ENCODE measurements at places on chromosomes 12 and 14.

- no peak for DNase-seq
Observed at GRCh38 chr12:49055092-49055491, 5.5 kb downstream of the KMT2D start.

DNA sequence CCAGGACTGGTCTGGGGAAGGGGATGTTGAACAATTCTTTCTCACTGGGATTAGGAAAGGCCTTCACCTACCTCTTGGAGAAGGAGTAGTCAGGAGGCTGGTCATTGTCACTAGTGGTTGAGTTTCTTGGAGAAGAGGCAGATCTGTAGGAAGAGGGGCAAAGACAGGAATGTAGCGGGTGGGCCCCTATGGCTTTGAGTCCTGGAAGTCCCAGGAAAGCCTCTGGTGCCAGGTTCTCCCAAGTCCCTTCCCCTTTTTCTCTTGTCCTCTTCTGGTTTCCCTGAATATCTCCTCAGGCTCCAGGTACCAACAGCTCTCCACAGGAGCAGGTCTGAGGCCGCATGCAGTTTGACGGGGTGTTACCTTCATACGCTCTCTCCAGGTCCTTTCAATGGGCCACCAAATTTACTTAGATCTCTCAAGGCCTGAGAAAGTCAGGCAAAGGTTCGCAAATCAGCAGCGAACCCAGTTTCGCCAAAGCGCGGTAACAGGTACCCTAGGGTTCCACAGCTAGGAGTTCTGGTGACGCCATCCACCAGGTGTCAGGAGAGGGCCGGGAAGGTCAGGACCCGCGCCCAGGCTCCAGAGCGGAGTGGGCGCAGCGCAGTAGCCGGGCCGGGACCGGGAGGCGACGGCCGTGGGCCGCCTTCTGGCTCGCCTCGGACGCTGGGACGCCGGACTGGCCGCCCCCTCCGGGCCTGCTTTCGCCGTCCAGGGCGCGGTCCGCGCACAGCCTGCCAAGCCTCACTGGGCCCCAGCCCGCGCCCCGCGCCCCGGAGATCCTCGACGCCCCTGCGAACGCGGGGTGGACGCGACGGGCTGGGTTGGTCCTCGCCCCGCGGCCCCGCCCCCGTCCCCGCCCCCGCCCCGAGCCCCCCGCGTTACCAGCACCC is 795 bp downstream of the SMAGP start:
- peak; percentile 69 for DNase-seq

- DNase-seq = no peak
Observed at GRCh38 chr14:96629558-96630222, 127.5 kb downstream of the PAPOLA start.

GRCh38 chr12:119505001-119505400 is 88.6 kb upstream of the TMEM233 start:
- DNase-seq = no peak

DNA sequence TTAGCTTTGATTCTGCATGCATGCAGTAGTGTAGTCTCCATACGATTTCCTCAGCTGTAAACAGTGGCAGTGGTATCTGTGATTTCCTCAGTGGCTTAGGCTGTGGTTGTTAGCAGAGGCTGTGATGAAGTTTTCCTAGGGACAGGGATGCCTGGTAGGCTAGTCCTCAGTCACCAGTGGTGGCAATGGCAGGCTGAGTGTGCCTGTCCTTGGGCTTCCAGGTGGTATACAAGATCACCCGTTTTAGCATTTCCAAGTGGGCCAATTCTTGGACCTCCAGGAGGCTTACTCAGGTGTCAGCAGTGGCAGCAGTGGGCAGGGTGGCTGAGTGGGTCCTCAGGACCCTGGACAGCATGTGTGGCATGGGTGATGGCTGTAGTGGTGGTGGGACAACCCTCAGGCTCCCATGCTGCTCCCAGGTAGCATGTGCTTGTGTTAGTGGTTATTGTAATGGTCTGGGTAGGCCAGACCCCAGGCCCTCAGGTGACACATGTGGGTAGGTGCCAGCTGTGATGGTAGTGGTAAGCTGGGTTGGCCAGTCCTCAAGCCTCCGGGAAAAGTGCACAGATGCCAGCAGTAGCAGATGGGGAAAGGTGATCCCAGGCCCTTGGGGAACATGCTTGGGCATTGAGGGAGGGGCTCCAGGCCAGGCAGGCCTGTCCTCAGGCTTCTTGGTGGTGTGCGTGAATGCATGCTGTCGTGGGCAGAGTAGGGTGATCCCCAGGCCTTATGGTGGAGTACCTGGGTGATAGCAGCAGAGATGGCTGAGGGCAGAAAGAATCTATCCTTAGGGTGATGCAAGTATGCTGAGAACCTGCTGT is 146.5 kb downstream of the PAPOLA start:
- DNase-seq = no peak

GRCh38 chr14:35223927-35224326 is 68.3 kb upstream of the PSMA6 start:
- DNase-seq = no peak

- no peak for DNase-seq
Observed at GRCh38 chr14:56860441-56860840, 50.2 kb upstream of the OTX2 start.

- DNase-seq = no peak
Observed at GRCh38 chr14:103536693-103537092, 7.7 kb downstream of the TRMT61A start.

- DNase-seq = no peak
Observed at GRCh38 chr12:119910586-119910985, 33.5 kb upstream of the CIT start.

GRCh38 chr14:104595911-104596450 is 8.6 kb downstream of the TMEM179 start:
- DNase-seq = no peak

DNA sequence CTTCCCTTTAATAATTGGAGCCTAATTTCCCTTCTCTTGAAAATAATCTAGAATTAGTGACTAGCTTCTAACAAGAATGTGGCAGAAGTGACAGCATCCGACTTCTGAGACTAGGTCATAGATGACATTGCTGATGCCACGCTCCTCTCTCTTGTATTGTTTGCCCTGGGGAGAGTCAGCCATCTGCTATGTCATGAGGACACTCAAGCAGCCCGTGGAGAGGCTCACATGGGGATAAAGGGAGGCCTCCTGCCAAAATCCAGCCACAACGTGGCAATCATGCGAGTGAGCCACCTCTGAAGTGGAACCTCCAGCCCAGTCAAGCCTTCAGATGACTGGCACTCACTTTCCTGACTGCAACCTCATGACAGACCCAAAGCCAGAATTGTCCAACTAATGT is 54.2 kb upstream of the LRRK2 start:
- DNase-seq = no peak

- no peak for DNase-seq
Observed at GRCh38 chr14:104895786-104896661, 28.7 kb upstream of the PLD4 start.

DNA sequence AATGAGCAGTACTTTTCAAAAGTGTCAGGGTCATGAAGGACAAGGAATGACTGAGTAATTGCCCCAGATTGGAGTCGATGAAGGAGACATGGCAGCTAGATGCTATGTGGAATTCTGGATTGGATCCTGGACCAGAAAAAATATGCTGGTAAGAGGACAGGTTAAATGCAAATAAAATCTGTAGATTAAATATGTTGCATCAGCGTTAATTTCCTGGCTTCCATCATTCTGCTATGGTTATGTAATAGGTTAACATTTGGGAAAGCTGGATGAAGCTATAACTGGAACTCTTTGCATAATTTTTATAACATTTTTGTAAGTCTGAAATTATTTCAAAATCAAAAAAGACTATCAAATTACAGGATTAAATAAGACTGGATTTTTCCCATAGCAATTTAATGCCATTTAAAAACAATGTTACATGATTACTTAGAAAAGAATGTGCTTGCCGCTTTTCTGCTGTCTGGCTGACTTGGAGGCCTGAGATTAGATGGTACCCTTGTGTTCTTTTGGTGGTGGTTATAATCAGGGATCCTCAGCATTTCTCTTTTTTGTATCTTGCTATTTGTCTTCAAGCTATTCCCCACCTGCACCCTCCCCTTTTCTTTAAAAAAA is 65.1 kb downstream of the FBXW8 start:
- no peak for DNase-seq

- DNase-seq = no peak
Observed at GRCh38 chr12:51726161-51726560, 122.4 kb downstream of the FIGNL2 start.

DNA sequence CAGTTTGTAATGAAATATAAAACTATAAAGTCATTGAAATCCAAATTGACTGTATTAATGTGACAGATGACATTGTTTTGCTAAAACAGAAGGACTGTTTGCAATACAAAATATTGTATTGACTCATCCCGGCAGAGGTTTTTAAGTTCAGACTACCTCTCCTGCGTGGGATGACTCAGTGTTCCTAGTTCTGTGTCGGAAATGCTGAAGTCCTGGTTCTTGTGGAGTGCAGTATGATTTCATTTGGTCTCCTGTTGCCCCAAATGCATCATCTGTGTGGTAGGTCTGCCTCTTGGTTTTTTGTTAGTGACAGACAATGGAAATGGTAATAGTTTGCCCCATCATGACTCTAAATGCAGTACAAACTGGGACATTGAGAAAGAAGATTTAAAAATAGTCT is 27.8 kb downstream of the PELI2 start:
- DNase-seq = no peak

DNA sequence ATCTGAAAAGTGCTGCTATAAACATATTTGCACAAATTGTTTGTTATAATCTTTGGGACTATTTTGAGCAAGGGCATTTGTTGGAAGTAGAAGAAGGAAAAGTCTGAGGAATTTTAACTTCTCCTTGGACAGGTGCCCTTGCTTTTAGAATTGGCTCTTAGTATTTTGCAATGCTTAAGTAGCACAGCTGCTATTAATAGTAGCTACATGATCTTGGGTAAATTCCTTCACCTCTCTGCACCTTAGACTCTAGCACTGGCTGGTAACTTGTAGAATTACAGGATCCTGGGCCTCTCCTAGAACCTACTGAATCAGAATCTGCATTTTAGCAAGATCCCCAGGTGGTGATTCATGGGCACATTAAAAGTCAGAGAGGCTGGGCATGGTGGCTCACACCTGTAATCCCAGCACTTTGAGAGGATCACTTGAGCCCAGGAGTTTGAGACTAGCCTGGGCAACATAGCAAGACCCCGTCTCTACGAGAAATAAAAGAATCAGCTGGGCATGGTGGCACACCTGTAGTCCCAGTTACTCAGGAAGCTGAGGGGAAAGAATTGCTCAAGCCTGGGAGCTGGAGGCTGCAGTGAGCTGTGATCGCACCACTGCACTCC is 10.8 kb upstream of the TMEM120B start:
- no peak for DNase-seq

GRCh38 chr14:29724991-29725390 is 202.7 kb downstream of the PRKD1 start:
- DNase-seq = no peak

GRCh38 chr12:27988594-27989233 is 16.2 kb upstream of the PTHLH start:
- no peak for DNase-seq

DNA sequence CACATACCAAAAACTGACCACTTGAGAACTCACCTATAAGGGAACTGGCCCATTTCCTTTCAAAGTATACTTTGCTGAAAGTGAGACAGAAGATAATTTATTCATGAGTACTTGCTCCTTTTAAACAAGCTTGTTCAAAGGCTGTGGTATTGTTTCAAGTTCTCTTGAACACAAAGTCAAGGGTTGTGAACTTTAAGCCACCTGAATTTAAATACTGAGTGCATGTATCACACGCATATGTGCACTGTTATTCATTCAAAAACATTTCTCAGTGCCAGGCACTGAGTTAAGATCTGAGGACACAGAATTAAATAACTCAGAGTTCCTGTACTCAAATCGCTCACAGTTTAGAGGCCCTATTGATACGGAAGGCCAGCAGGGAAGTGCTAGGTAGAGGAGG is 19.1 kb upstream of the LDHB start:
- no peak for DNase-seq

GRCh38 chr14:97506626-97507025 is 709.4 kb downstream of the VRK1 start:
- no peak for DNase-seq

GRCh38 chr12:57611108-57611826 is at the start of gene ARHGEF25:
Gene ARHGEF25, plus strand, starts transcription at chr12:57611435. Its CDS starts 460 bp downstream, at chr12:57611895.
- DNase-seq = peak; percentile 73

DNA sequence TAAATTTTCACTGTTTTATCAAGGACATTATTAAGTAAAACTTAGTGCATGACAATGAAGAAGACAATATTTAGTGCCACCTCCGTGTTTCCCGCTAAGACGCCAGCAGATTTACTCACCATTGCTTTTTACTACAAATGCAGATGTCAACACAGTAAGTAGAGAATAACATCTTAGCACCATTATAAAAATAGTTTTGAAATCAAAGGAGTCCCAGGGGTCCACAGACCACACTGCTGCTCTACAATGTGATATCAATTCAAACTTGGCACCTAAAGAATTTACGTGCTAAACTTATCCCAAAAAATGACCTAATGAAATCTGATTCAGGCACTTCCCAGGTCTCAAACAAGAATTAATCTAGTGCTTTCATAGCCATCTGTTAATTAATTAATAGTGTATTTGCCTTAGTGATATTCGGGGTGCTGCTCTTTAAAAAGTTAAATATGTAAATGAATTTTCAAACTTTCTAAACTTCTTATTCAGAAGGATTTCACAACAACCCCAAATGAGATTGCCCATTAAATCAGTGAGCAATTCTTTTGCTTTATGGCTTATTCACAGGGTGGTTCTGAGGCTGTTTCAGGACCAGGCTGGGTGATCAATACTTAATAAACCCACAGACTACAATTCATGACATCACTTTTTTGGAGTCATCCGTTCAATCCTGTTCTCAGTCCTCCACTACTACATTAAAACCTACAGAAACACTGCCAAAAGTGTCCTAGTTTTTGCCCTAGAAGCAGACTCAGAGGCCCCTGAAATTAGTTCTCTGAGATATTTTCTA is 161.3 kb upstream of the LMNTD1 start:
- no peak for DNase-seq

DNA sequence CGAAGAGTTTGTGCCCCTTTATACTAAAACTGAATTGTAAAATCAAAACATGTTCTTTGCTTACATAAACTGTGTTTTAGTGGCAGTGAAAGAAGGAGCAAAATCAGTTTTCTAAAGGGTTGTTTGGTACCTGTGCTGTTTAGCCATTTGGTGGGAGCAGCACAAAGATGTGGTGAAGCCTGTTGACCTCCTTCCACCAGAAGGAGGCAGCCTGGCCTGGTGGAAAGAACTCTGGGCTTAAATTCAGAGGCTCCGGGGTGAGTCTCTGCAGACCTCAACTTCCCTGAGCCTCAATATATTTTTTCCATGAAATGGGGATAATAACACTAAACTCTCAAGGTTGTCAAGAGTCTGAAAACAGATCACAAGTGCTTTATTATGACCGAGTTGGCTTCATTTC is 502.5 kb downstream of the VRK1 start:
- DNase-seq = no peak

- DNase-seq = no peak
Observed at GRCh38 chr12:27901959-27902358, 70.6 kb downstream of the PTHLH start.

DNA sequence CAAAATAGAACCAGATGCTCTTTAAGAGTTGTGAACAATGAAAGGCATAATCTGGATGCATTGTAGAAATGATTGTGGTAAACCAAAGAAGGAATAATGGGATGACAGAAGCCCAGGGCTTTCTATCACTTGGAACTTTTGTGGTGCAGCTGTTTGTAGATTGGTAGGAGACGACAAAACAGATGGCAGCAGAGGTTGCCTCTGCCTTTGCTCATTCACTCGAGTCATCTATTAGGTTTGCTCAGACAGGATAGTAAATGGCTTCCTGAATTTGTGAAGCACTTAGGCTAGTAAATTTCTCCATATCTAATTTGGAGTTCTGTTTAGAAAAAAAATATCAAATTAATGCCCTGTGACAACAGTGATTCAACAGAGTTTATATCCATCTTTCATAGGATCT is 78.4 kb downstream of the FGD4 start:
- DNase-seq = no peak
